ENCODE measurements at places on chromosomes 2 and 18. TPM values are rescaled to one million over a fixed set of nuclear protein-coding genes. Genes with fewer than 3 reads are reported as not detected.

Gene C2orf66
- 0.14 TPM for total RNA-seq

Gene TUBA4B
- total RNA-seq = 0.28 TPM

Gene PID1
- 4.0 TPM for total RNA-seq

Gene KATNAL2
- total RNA-seq = 1.4 TPM

Gene EVA1A
- 7.8 TPM for total RNA-seq

Gene KIF1A
- 0.73 TPM for total RNA-seq

Gene SERPINB2
- not detected for total RNA-seq

Gene MAPK4
- 0.20 TPM for total RNA-seq

Gene STK17B
- total RNA-seq = 7.8 TPM

Gene IL1RL1
- total RNA-seq = 1.1 TPM

Gene SANBR
- total RNA-seq = 12.6 TPM

Gene CNDP2
- 80.1 TPM for total RNA-seq

Gene ATG4B
- total RNA-seq = 49.2 TPM

Gene CCDC178
- total RNA-seq = not detected

Gene IL1R2
- total RNA-seq = 1.3 TPM

Gene DNAH6
- total RNA-seq = 0.05 TPM

Gene SPP2
- not detected for total RNA-seq

Gene RETREG2
- total RNA-seq = 84.2 TPM

All from A549 treated with Mapracorat at 1 μM for 4 hours (cell line).